Fibroblast of gingiva (primary cell): ENCODE measurements at places on chromosomes 3 and 15.

GRCh38 chr15:62118520-62119226 lies 46.4 kb downstream of the C2CD4B start:
- DNase-seq = no peak

- no peak for DNase-seq
These were observed 540.9 kb downstream of the MAGI1 start for GRCh38 chr3:65497846-65498245.

- DNase-seq = no peak
These were observed 30.0 kb upstream of the CHD2 start for GRCh38 chr15:92870010-92870591.

GRCh38 chr15:74631935-74632560 lies 16.4 kb downstream of the CLK3 start:
- peak; percentile 29 for DNase-seq

GRCh38 chr3:42110631-42111030 lies 19.5 kb downstream of the TRAK1 start:
- DNase-seq = no peak

DNA sequence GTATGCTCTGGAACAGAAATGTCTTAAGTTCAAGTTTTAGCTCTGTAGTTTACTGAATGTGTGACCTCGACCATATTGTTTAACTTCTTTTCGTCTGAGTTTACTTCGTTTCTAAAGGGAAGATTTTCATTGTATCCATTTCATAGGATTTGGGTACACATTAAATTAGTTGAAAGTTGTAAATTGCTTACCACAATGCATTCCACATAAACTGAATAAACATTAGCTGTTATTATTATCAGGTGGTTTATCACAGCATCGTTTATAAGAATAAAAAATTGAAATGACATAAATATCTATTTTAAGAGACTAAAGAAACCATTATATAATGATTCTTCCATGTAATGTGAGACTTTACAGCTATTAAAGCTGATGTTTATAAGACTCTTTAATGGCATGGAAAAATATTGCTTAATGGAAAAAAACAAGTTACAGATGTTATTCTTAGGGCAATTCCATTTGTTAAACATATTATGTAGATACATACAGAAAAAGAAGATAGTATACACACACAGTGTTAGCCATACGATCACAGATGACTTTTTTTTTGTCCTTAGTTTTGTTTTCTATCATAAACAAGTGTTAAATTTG lies 342.3 kb upstream of the SGO1 start:
- DNase-seq = no peak

DNA sequence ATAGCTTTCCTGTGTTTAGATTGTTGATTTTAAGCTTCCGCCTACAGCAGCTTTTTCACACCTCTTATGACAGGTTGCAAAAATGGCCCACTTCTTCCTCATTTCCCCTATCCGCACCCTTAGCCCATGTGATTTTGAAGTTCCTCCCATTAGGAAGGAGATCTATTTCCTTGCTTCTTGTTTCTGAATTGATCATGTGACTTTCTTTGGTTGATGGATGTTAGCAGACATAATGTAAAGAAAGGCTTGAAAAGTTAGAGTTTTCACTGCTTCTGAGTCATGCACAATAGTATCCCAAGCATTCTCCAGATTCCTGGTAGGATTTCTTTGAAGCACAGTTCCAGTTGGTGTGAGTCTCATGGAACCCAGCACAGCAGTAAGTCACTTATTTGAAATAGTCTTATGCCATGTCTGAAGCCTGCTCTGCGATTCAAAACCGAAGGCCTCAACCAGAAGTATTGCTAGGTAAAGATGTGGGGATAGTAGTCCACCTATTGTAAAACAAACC lies 76.6 kb downstream of the EDEM1 start:
- DNase-seq = no peak

DNA sequence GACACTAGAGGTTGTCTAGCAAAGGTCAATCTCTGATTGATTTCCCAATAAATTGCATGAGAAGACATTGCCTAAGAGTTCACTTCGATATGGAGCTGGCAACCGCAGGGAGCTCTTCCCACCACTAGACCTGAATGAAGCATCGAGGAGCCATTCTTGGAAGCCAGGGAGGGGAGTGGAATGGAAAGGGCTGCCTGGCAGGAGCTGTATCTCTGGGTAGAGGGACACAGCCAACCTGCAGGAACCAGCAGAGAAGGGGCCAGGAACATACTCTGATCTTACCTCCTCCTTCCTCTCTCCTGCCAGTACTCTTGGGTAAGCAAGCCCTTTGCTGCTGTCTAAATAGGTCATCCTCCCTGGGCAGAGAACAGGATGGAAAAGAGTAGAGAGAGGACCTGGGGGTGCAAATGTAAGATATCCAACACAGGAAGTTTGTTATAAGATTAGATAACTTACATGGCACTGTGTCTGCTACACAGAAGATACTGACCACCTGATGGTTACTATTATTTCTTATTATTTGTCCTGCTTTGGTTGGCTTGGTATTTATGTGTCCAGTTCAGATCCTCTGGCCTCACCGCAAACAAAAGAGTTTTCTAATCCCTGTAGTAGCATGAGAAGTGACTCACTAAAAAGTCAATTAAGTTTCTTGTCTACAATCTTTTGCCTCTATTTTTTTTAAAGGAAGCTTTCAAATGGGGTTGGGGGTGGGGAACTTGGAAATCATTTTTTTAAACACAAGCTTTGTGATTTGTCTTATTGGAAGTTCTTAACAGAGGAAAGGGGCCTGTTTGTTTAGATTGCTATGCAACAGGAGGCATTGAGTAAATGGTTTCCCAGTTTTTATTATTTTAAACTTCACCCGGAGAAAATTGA lies 156.7 kb upstream of the TSC22D2 start:
- DNase-seq = peak; percentile 38

DNA sequence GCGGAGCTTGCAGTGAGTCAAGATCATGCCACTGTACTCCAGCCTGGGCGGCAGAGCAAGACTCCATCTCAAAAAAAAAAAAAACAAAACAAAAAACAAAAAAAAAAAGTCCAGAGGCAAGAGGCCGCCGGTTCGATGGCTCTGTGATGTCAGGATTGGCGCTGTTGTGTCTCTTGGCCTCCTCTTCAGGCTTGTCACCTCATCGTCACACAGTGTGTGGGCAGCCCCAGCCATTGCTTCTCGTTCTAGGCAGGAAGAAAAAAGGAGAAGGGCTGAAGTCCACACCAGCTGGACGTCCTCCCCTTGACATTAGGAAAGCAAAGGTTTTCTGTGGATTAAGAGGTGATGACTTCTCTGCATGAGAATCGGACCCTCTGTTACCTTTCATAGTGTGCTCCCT lies 191.1 kb downstream of the NSMCE3 start:
- DNase-seq = no peak

GRCh38 chr3:139572847-139573672 lies 33.5 kb upstream of the RBP1 start:
- DNase-seq = peak; percentile 20

DNA sequence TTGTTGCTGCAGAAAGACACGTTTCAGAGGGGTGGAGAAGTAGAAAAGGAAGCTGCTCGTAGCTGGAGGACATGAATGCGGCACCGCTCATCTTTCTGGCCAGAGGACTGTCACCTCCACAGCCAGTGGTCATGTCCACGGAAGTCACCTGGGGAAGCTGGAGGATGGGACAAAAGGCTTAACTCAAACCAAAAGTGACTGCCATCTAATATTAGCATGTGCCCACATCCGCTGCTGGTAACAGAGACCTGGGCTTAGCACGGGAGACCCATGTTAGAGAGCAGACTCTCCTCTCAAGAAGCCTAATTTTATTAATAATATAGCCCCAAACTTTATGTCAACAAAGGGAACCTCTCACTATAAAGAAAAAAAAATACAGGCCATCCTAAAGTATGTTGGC lies 5.9 kb downstream of the MEX3B start:
- DNase-seq = no peak
